ENCODE measurements at places on chromosomes 5 and 9.

DNA sequence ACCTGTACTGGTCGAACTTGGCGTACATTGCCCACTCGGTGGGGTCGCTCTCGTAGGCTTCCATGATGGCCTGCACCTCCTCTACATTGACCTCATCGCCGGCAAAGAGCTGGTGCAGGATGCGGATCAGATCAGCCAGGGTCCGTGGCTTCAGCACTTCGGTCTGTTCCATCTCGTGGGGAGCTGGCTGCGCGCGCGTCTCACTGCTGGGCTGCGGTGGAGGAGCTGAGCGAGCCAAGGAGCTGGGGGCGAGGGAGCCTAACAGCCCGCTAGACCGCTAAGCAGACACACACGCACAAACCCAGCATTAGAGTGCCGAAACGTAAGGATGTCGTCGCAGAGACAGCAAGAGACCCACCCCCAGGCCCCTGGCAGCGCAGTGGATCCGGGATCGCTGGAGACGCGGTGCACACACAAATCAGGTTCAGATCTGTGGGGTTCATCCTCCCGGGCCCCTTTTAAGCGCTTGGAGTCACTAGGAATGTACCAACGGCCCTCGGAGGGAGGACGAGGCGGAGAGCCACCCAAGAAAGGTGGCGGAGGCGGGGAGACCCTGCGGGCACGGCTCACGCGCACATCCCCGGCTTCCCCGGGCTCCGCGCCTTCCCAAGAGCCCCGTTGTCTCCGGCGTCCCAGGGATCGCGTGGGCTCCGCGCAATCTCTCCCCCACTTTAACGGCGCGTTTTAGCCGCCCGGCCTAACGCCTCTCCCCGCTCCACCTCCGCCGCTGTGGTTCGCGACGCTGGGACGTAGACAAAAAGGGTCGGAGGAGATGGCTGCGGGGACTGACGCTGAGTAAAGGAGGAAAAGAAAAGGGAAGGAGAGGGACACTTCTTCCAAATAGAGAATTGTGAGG, at the start of gene CDO1:
TSS of gene CDO1 (minus strand) at position 434 of the 856 bp plus-strand sequence. CDS start at position 172, 262 bp downstream.
- DNase-seq, result no peak

DNA sequence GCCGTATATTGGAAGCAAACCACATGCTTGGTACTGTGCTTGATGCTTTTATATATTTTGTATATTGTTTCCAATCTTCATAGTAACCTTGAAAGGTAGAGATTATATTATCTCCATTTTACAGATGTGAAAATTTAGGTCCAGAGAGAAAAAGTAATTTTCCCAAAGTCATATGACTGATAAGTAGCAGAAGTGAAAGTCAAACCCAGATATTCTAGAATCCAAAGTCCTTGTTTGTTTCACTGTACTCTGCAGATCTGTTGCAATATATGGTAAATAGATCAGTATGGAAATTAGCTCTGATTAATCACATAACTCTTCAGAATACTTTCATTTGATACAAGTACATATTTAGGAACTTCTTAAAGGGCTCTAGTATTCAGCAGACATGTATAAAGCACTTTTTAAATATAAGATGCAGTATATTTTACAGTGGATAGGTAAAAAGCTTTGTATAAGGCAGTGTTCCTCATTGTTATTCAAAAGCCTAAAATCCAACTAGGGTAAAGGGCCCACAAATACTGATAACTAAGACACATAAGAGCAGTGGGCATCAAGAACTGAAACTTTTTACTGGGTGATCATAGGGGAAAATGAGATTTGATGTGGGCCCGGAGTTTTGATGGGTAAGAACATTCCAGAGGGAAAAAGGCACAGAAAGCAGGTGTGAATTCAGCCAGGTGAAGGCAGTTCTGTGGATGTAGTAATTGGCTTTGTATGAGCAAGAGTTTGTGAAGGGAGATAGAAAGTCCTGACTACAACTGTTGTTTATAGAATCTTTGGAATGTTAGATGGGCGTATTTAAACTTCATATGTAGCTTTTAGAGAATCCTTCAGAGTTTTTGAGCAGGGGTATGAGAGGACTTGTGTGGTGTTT, 25.0 kb downstream of the NDFIP1 start:
- no peak for DNase-seq

GRCh38 chr5:145750199-145750598, 84.9 kb downstream of the PRELID2 start:
- DNase-seq, result no peak

GRCh38 chr5:134603059-134603458, 29.6 kb downstream of the SAR1B start:
- no peak for DNase-seq
